ENCODE measurements at places on chromosomes 11 and 22. TPM values are rescaled to one million over a fixed set of nuclear protein-coding genes. Genes with fewer than 3 reads are reported as not detected.
A peak's percentile ranks its signal among the peaks of the same experiment; 100 is the strongest.

DNA sequence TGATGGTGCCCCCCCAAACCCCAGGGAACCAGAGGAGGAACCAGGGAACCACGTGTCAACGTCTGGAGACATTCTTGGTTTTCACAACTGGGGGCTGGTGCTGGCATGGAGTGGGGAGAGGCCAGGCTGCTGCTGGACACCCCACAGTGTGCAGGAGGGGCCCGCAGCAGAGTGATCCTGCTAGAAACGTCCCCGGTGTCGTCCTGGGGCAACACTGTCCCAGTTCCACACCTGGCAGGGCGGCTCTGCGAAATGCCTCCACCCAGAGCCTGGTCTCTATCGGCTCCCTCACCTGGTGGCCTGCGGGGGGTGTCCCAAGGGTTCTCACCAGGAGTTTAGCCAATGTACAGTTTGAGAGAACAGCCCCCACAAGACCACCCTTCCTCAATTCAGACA lies 226.3 kb downstream of the CTTN start:
- H3K27me3 ChIP-seq: no peaks in the 10 kb centered on the region
- H3K27ac ChIP-seq: no peak overlapping the region
- no peak overlapping the region for H3K4me3 ChIP-seq
- no peaks in the 10 kb centered on the region for H3K36me3 ChIP-seq

DNA sequence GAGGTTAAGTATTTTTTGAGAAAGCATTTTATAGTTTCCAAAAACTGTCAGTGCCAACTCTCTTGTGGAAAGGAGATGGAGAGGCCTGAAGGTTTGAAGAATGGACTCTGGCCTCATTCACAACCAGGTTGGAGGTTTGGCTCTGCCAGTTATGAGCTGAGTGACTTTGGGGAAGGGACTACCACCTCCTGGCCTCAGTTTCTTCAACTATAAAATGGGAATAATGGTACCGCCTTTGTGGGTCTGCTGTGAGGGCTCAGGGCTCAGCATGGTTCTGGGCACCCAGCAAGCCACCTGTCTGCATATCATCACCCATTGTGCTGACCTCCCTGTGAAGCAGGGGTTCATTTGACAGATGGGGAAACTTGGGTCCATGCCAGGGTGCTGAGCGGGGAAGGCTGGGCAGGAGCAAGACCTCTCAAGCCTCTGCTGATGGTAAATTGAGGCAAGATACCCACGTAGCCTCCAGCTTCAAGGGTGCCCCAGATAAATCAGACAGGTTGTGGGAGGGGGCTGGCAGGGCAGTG lies 3.5 kb upstream of the LIF start:
- no peak overlapping the region for H3K27ac ChIP-seq
- H3K4me3 ChIP-seq: no peak overlapping the region
- H3K36me3 ChIP-seq: no peaks in the 10 kb centered on the region
- peaks cover 56% of the 10 kb centered on the region for H3K27me3 ChIP-seq
- DNase-seq: no peak

DNA sequence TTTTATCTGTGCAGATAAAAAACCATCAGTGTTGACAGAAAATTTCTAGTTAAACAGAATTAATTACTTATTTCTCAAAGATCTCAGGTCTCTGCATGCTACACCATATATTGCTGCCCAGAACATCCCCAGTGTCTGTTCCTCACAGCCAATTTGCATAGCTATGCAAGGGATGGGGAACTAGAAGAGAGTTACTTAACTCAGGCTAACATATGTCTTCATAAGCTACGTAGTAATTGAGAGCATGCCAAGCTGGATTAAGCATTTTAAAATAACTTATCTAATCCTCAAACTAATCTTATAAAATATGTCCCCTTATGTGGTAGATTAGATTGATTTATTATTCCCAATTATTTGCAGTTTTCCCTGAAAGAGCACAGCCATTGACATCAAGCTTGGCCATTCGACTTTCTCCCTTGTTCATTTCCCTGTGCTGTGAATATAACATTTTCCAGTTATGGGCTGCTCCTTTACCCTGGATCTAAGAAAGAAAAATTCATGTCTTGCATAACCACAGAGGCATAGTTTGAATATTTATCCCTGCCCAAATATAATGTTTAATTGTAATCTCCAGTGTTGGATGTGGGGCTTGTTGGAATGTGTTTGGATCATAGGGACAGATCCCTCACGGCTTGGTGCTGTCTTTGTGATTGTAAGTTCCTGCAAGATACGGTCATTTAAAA lies 69.1 kb downstream of the C11orf87 start:
- H3K27ac ChIP-seq: no peak overlapping the region
- H3K4me1 ChIP-seq: no peaks in the 10 kb centered on the region
- H3K4me3 ChIP-seq: no peak overlapping the region
- no peak for DNase-seq

PPP1R14B gene
- 286 TPM for total RNA-seq

KRTAP5-9 gene
- not detected for total RNA-seq

DNA sequence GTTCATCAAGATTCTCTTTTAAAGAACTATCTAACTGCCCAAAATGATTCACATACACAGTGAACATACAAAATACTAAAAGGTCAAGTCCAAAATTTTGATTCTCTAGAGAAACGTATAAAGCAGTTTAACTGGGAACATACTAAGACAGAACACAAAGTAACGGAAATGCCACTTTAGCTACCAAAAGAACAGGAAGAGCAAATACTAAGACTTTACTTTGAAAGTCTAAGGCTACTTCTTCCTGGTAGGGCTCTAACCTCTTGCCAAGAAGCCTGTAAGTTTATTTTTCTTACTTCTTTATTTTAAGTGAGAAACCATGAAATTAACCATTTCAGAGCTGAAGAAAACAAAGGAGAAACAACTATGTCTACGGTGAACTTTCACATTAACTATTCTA lies 6.2 kb downstream of the PICALM start:
- H3K27me3 ChIP-seq: no peaks in the 10 kb centered on the region
- no peak overlapping the region for H3K27ac ChIP-seq
- H3K4me3 ChIP-seq: no peak overlapping the region
- DNase-seq: no peak
- H3K36me3 ChIP-seq: no peaks in the 10 kb centered on the region

DNA sequence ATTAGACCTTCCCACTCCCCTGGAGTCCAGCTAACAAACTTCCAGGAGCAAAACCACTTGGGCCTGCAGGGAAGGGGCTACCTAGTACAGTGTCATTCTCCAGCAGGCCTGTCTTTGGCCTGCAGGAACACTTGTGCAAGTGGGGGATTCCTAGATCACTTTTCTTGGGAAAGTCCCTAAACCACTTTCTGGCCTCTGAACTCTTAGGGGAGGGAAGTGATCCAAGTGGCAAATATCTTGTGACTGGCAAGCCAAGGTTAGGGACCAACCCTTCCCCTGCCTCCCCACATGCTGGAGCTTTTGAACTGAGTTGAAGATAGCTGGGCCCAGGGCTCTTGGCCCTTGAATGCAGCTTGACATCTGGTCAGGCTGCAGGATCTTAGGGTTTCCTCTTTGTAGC lies 17.2 kb downstream of the PPFIBP2 start:
- H3K4me3 ChIP-seq: no peak overlapping the region
- H3K27ac ChIP-seq: no peak overlapping the region
- DNase-seq: no peak
- H3K4me1 ChIP-seq: no peaks in the 10 kb centered on the region

GRCh38 chr11:65116370-65117205 lies 913 bp downstream of the ZNHIT2 start:
- no peak for DNase-seq
- peaks cover 9% of the 10 kb centered on the region for H3K36me3 ChIP-seq
- H3K4me3 ChIP-seq: peak overlapping the region; percentile 99
- H3K4me1 ChIP-seq: peaks cover 44% of the 10 kb centered on the region
- peaks cover 14% of the 10 kb centered on the region for H3K27me3 ChIP-seq

DNA sequence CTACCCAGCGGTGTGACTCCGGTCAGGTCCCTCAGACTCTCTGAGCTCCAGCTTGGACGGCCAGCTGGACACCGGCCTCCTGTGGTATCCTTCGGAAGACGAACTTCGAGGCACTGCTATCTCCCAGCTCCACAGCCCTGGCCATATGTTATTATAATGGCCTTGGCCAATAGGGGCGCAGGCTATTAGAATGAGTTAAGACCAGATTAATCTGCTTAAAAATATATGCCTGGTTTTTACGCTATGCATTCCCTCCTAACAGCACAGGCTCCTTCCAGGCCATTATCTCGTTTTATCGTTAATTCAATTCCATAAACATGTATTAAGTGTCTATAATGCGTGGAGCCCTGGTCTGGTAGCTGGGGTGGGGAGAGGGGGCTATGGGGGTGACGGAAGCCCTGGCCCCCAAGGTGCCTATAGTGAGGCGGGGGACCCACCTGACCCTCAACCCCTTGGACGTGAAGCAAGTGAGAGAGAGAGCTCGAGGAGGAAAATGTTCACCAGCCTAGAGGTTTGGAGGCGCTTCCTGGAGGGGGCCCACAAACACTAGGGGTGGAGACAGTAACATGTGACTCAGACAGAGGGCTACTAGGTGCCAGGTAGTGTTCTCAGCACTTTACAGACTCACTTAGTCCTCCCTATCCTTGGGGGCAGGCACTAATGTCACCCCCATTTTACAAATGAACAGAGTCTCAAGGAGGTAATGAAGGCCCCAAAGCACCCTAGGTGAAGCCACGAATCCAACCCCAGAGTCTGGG lies 37.5 kb upstream of the TCF20 start:
- peaks cover 24% of the 10 kb centered on the region for H3K27me3 ChIP-seq
- peaks cover 25% of the 10 kb centered on the region for H3K4me1 ChIP-seq
- H3K27ac ChIP-seq: no peak overlapping the region
- no peak for DNase-seq
- H3K4me3 ChIP-seq: no peak overlapping the region
- no peaks in the 10 kb centered on the region for H3K36me3 ChIP-seq

GRCh38 chr11:130873761-130874160 lies 42.5 kb downstream of the SNX19 start:
- peaks cover 5% of the 10 kb centered on the region for H3K4me1 ChIP-seq
- peaks cover 14% of the 10 kb centered on the region for H3K36me3 ChIP-seq
- H3K27me3 ChIP-seq: no peaks in the 10 kb centered on the region
- DNase-seq: no peak
- H3K27ac ChIP-seq: no peak overlapping the region

- no peak for DNase-seq
- no peak overlapping the region for H3K4me3 ChIP-seq
- H3K27me3 ChIP-seq: no peaks in the 10 kb centered on the region
- H3K36me3 ChIP-seq: peaks cover 2% of the 10 kb centered on the region
- peaks cover 12% of the 10 kb centered on the region for H3K4me1 ChIP-seq
Measured at GRCh38 chr11:34827228-34827627, 89.0 kb downstream of the APIP start.

DNA sequence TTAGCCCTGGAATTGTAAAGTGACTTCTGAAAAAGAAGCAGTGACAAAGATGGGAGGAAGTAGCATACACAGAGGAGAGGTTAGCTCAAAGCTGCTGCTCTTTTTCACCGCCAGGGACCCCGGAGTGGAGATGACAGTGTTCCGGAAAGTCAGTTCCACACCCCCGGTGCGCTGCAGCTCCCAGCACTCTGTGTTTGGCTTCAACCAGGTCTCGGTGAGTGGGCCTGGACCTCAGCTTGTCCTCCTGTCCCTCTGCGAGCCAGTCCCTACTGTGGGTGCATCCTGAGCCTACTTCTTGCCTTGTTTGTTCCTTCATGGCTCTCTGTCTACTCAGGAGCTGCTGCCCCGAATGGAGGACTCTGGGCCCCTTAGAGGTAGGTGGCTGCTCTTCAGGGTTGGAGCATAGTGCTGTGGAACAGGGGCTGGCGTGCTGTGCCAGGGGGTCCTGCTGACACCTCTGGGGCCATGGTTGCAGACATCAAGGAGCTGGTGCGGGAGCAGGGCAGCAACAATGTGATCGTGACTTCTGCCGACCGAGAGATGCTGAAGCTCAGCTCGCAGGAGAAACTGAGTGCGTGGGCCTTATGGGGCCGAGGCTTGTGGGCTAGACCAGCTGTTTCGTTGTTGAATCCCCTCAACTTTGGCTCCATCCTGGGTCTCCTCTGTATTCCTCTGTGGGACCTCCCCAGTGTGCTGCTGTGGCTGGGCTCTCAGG lies 1.7 kb downstream of the PCNX3 start:
- peaks cover 5% of the 10 kb centered on the region for H3K36me3 ChIP-seq
- H3K27ac ChIP-seq: no peak overlapping the region
- no peaks in the 10 kb centered on the region for H3K27me3 ChIP-seq
- H3K4me1 ChIP-seq: peaks cover 20% of the 10 kb centered on the region
- peak overlapping the region; percentile 95 for H3K4me3 ChIP-seq

GRCh38 chr11:63709336-63709884 lies 28.1 kb downstream of the RTN3 start:
- H3K27me3 ChIP-seq: no peaks in the 10 kb centered on the region
- H3K4me3 ChIP-seq: no peak overlapping the region
- no peaks in the 10 kb centered on the region for H3K36me3 ChIP-seq

FAM168A gene
- total RNA-seq: 47.3 TPM

- DNase-seq: no peak
- H3K4me3 ChIP-seq: no peak overlapping the region
- peaks cover 4% of the 10 kb centered on the region for H3K36me3 ChIP-seq
Measured at GRCh38 chr11:75920848-75921247, 105.8 kb downstream of the UVRAG start.

ANKK1 gene
- 0.09 TPM for total RNA-seq

MS4A15 gene
- not detected for total RNA-seq

DNA sequence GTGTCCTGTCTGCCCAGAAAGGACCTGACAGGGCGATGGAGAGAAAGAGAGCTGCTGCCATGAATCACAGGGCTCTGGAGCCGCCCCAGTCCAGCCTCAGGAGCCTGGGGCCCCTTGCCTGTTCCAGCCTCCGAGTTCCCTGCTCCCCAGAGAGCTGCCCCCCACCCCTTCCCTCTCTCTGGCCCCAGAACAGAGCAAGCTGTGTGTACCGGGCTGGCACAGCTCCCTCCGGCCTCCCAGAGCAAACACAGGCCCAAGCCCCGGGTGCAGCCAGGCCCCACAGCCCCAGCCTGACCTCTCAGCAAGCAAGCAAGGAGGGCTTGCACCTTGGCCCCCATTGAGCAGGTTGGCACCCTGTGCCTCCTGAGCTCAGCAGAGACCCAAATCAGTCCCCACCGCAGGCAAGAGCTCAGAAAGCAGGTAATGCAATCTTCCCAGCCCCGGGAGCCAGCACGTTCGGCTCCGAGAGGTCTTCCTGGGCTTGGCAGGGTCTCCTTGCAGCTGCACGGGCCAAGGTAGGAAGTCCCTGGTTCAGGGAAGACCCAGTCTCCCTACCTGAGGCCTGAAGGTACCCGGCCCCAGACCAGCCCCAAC lies 1.4 kb downstream of the PACSIN3 start:
- peaks cover 58% of the 10 kb centered on the region for H3K27me3 ChIP-seq
- peak overlapping the region; percentile 19 for H3K27ac ChIP-seq
- H3K4me1 ChIP-seq: peaks cover 19% of the 10 kb centered on the region
- H3K4me3 ChIP-seq: peak overlapping the region; percentile 85
- H3K36me3 ChIP-seq: no peaks in the 10 kb centered on the region

TRIM66 gene
- 10.2 TPM for total RNA-seq

DNA sequence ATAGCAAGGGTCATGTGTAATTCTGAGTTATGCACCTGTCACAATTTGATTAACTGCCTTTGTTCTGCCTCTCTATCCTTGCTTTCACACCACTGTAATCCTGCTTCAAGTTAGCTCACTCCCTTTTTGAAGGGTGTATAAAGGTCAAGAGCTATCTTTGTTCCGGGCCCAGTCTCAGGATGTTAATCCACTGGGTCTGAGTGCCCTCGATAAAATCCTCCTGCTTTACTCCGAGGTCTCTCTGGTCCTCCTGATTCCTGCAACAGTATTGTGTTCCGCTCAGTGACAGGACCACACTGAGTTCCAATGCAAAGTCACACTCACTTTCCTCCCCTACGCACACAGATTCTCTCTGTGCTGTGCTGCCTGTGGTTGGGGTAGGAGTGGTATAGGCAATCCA lies 186.5 kb downstream of the DYNC2H1 start:
- DNase-seq: no peak
- H3K4me1 ChIP-seq: no peaks in the 10 kb centered on the region
- peaks cover 53% of the 10 kb centered on the region for H3K36me3 ChIP-seq
- H3K27me3 ChIP-seq: no peaks in the 10 kb centered on the region
- H3K27ac ChIP-seq: peak overlapping the region; percentile 65

Data from neural crest cell (in vitro differentiated cells).